Lower lobe of right lung (tissue), 2 donors: ENCODE measurements at places on chromosomes 1 and 21.
A peak's percentile ranks its signal among the peaks of the same experiment; 100 is the strongest.

DNA sequence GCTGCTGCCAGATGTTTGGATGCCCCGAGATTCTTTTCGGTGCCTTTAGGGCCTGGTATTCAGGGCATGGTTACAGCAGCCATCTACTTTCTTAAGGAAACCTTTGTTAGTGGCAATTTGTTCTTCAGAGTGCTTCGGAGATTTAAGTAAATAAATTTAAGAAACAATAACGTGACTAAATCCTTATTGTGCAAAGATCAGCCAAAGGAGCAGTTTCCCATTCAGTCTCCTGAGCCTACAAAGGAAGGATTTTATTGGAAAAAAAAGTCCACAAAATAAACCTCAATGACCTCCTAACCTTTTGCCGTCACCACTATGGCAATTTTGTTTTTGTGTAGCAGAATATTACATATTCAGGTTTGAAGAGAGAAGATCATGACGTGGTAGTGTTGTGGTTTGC lies 231.1 kb downstream of the PBX1 start:
- DNase-seq, result no peak

- DNase-seq, result peak; percentile 72
Observed at GRCh38 chr21:45578176-45578801, 36.0 kb upstream of the SLC19A1 start.

DNA sequence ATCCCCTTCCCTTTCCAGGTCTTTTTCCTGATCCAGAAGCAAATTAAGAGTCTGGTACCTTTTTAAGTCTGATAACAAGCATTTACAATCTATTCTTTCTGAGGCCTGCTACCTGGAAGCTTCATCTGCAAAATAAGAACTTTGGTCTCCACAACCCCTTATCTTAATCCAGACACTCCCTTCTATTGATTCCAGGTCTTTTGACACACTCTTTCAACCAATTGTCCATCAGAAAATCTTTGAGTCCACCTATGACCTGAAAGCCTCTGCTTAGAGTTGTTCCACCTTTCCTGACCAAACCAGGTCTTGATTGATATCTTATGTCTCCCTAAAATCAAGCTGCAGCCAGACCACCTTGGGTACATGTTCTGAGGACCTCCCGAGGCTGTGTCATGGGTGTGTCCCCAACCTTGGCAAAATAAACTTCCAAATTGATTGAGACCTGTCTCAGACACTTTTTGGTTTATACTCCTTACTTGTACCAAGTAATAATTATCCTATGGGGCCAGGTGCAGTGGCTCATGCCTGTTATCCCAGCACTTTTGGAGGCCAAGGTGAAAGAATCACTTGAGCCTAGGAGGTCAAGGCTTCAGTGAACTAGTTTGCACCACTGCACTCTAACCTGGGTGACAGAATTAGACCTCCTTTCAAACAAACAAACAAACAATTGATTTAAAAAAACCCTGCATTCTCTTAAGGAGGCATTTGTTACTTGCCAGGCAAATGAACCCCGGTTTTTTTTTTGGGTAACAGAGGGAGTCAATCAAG lies 126.1 kb downstream of the MAP3K21 start:
- DNase-seq, result no peak

DNA sequence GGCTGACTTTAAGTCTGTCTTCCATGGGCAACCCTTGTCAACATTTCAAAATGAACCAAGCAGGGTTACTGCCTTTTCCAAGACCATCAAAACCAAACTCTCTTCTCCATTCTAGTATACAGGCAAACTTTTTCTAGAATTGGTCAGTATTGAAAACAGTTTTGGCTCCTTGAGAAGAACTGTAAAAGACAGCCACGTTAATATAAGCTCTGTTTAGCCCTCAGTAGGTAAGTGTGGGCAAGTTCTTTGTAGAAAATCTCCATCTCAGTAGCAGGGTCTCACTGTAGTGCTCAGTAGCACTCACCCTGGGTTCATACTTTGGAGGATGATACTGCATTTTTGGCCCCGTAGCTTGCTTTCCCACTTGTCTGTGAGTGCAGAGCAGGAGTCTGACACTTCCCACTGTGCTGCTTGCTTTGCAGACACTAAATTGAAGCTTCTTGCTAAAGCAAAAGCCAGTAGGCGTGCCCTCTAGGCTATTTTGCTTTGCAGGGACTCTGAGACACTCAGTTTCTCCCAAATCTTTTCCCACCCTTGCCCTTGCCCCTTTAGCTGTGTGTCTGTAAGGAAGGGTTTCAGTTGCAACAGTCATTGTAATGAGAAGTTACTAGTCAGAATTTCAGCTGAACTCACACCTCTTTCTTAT lies 34.3 kb upstream of the CACYBP start:
- no peak for DNase-seq

DNA sequence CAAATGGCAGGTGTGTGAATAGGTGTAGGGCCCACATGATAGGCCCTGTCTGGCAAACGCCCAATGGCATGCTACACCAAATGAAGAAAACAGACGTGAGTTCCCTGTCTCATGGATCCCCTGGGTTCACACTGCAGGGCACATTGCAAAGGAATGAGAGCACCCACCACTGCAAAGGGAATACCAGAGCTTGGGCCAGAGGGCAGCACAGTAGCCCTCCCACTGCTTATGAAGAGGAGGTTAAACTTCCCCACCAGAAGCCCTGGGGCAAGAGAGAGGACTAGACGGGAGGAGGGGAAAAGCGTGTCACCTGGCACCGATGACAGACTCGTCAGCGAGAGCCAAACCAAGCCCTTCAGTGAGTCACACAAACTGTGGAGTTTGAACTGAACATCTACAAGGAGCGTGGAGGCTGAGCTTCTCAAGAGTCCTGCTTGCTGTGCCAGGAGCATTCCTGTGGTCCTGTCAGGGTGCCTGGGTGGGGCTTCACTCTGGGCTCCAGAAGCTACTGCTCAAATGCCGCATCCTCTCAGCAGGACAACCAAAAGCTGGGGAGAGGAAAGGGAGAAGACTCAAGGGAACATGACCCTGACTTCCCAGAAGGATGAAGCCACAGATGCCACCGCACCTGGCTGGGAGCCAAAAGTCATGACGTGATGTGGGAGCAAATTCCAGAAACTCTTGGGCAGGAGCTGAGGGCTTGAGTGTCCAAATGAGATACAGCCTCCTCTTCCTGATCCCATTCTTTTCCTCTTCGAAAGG lies 61.1 kb downstream of the TOMM20 start:
- DNase-seq, result peak; percentile 88

DNA sequence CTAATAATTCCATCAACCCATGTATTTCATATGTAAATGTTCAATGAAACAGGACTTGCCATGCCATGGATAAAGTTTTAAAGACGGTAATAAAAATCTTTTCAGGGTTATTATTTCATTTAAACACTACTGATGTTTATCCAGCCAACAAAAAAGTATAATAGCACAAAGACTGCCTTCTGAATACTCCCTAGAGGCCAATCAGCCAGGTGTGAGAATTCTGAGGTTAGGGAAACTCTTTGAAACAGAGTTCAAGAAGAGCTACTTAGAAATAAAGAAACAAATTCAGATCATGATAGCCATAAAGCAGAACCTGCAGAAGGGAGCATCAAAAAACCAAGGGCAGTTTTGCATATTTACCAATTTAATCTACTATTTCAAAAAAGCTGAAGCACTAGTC lies 48.7 kb downstream of the AKT3 start:
- DNase-seq, result no peak

DNA sequence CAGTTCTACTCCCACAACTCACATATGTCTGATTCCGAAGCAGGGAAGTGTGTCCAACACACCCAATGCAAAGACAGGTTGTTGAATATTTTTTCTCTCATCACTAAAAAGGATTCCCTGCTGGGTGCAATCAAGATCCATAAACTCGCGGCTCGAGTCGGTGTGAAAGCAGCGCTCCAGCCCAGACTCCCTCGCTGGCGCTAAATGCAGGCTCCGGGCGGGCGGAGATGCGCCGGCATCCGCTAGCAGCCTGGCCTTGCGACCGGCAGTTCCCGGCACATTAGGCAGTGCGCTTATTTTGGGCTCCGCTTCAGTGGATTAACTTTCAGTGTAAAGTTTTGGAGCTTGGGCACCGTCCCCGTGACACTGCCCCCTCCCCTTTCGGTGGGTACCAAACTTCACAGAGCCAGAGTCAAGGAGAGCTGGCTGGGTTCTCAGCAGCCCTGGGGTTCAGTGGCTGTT lies 87.7 kb upstream of the POU3F1 start:
- DNase-seq, result no peak

DNA sequence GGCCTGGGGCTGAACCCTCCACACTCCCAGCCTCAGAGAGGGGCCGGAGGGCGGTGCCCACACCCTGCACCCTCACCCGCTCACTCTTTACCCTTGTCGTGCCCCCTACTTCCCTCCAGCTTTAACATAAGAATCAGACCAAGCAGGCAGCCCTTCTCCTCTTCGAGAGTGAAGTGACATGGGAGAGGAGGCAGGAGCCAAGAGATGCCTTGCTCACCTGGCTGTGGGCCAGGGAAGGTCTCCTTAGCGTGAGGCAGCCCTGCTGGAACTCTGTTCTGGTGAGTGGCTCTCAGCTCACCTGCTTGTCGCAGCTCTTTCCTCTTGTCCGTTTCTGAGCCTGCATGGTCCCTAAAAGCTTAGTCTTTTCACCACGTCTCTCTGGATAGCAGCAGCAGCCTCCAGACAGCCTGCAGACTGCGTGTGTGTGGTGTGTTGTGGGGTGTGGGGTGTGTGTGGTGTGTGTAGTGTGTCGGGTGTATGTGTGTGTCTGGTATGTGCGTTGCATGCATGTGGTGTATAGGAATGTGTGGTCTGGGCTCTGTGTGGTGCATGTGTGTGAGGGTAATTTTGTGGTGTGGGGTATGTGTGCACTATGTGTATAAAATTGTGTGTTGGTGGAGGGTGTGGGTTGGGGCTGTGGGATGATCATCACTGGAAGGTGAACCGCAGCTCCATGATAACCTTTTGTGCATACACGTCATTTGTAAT lies 86.7 kb downstream of the CCDC185 start:
- DNase-seq, result peak; percentile 58

GRCh38 chr1:228101994-228102790 lies 933 bp downstream of the C1orf35 start:
- no peak for DNase-seq

DNA sequence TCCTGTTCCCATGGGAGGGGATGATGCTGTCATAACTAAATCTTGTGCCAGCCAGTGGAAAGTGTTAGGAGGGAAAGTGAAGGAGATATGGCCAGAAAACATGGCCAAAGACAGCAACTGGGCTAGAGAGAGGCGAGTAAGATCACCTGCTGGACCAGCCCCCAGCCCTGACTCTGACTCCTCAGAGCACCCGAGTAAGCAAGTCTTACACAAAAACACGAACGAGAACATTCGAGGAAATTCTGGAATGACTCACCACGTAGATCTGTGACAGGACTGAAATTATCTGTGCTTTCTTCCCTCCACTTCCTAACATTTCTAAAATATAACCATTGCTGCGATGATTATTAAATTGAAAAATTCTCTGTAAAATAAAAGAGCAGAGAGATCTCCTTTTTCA lies 9.2 kb downstream of the ZNF496 start:
- no peak for DNase-seq

DNA sequence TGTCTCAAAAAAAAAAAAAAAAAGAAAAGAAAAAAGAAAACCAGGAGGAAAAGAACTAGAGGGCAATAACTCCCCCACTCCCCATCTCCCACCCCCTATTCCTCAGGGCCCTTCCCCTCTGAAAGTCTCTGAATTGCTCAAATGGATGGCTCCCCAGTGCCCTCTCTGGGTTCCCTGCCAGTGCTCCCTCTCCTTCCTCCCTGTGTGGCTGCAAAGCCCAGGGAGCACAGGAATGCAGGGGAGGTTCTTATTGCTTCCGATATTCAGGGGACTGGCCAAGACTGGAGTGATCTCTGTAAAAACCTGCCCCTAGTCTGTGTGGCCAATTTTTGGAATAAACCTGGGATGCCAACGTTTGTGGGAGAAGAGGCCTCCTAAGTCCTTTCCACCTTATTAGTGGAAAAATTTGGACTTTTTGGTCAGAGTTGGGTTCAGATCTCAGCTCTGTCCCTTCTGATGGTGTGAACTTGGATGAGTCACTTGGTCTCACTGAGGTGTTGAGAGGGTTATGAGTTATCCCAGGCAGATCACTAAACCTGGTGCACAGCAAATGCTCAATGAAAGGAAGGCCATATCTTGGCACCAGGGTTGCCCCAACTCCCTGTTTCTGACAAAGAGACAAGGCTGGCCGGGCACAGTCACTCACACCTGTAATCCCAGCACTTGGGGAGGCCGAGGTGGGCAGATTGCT lies 13.4 kb upstream of the ARHGEF10L start:
- DNase-seq, result no peak

GRCh38 chr1:204728456-204728855 lies 42.9 kb upstream of the LRRN2 start:
- no peak for DNase-seq

DNA sequence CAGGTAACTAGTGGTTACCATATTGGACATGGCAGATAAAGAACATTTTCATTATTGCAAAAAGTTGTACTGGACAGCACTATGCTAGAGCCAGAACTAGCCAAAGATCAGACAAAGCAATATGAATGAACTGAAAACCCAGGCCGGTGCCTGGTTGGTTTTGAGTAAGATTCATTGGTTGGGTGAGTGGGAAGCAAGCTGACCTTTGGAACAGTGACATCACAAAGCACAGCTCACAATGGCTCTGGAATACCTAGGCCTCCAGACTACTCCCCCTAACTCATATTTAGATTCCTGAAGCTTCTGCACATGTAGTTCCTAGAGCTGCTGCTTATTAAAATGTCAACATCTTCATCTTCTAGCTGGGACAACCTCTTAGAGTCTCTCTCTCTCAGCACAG lies at the start of gene TMCO2:
Gene TMCO2 (plus strand): TSS at position 283 of the 400 bp plus-strand sequence. CDS start 57 bp downstream, at position 340.
- no peak for DNase-seq

DNA sequence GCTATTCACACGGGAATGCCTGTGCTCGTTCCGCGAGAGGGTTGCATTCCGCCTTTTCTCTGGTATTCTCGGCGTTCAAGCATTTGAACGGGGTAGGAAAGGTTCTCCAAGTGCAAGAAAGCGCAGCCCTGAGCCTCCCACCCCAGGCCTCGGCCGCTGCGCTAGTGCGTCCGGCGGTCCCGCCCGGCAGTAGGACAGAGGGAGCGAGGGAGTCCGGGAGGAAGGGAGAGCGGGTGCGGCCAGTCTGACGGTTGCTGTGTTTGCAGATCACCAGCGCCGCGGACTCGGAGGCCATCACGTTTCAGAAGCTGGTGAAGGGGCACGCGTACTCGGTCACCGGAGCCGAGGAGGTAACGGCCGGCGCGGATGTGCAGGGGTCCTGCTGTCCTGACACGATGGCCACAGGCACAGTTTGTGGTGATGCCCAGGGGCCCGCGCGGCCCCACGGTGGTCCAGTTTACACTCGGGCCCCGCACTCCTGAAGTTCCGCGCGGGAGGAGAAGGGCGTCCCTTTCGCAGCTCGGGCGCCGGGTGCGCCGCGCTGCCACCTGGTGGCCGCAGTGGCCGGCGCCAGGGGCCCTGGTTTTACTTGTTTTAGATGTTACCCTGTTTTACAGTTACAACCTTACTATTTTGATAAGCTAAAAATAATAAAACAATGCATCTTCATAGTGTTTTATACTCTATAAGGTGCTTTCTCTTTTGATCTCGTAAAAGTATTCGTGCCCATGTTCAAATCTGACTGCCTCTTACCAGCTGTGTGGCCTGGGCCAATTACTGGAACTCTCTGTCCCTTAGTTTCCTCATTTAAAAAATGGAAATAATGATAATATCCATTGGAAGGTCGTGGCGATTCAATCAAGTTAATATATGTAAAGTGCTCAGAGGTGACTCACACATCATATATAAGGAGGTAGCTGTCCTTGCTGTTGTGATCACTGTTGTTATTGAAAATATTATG lies 36.7 kb downstream of the CAPN2 start:
- peak; percentile 83 for DNase-seq

GRCh38 chr1:226634166-226634588 lies 85.6 kb downstream of the STUM start:
- peak; percentile 87 for DNase-seq
